ENCODE measurements at places on chromosomes 1 and 21.

- DNase-seq, result peak; percentile 29
Observed at GRCh38 chr1:55214212-55214933, 791 bp downstream of the USP24 start.

- DNase-seq, result no peak
Observed at GRCh38 chr1:211616231-211616964, 37.4 kb upstream of the SLC30A1 start.

DNA sequence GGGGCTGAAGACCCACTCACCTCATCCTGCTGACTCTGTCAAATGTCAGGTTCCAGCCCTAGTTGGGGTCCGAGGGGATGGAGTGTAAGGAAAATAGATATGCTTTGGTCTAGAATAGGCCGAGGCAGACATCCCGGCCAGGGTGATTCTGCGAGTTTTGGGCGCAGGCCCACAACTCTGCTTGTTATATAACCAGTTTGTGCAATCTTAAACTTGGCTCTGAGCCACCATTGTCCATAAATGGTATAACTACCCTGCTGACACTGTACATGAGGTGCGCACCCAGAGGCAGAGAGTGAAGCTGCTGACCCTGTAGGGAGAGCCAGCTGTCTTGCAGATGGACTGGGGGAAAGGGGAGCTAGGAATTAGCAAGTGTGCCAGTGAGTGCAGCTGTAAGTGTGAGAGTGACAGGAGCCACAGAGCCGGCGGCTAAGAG is 1388.8 kb downstream of the AMY1C start:
- DNase-seq, result no peak

DNA sequence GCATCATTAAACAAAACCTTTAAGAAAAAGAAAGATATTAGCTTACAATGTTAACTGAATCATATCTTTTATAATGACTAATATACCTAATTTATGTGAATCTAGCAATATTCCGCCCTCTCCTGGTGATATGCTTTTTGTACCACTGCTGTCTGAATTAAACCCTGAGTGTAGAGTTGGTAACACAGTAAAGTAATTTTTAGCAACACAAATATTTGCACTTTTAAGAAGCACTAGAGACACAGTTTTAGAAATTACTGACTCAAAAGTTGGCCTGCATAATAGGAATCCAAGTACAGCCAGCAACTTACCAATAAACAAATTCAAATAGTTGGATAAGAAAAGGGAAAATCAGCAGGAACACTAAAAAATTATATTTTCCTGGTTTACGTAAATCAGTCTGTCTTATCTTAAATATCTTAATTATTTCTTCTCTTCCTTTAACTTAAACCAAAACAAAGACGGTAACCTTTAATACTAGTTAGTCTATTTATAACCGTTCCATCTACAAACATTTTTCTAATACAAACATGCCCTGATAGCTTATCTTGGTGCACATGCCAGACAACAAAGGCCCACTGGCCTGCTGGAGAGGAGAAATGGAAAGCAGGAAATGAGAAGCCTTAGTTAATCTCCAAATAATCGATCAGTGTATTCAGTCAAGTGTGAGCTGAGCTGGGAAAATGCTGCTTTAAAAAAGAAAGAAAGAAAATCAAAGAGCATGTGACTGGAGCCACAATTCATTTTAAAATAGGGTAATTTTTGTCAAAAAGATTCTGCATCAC is 246.0 kb downstream of the RERE start:
- no peak for DNase-seq

- DNase-seq, result no peak
Observed at GRCh38 chr1:94668528-94668927, 127.0 kb upstream of the F3 start.

GRCh38 chr21:43893536-43894205 is 28.6 kb downstream of the AGPAT3 start:
- no peak for DNase-seq

- DNase-seq, result no peak
Observed at GRCh38 chr1:12556368-12556930, 61.6 kb downstream of the DHRS3 start.

GRCh38 chr1:29880556-29880955 is 644.2 kb downstream of the PTPRU start:
- peak; percentile 71 for DNase-seq

- DNase-seq, result peak; percentile 87
Observed at GRCh38 chr1:58802640-58803399, 19.0 kb upstream of the JUN start.

GRCh38 chr1:27570356-27570755 is 33.6 kb downstream of the AHDC1 start:
- DNase-seq, result no peak

DNA sequence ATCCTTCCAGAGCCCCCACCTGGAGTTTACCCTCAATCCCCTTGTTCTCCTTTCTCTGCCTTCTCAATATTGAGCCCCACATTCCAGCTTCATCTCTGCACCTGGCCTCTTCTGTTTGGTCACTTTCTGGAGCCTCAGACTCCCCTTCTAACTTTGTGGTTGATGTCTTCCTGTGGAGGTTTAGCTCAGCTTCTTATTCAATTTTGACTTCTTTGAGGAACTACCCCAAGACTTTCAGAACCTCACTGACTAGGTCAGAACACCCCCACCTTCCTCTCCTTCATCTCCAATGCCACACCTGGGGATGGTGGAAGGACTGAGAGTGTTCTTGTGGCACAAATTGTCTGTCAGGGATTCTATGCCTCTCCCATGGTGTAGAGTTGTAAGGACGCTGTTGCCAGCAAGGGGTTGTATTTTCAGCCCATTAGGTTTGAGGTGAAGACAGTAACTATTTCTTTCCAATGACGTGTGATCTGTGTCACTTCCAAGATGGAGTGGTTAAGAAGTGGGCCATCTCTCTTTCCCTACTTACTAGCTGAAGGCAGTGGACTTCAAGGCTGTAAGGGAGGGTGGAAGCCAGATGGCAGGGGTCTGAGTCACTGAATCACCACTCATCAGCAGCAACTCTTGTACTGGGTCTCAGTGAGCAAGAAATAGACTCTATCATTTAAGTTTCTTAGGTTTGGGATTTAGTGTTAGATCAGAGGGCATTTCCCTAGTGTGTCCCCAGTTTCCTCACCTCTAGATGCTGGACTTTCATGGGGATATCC is 80.6 kb downstream of the PAPPA2 start:
- no peak for DNase-seq

DNA sequence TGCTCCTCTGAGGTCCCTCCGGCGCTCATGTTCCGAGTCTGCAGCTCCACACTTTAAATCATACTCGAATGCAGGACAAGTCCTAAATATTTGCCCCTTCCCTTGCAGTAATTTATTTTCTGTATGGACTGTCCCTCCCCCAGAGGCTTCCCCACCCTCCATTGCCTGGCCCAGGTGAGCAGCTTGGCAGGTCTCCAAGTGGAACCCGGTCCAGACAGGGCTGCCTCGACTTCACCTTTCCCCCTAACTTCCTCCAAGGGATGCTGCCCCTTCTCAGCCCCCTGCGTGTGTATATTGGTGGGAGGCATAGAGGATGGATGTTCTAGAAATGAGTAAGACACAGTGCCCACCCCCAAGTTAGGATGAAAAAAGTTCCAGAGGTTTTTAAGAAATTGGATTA is 5.4 kb upstream of the OPTC start:
- no peak for DNase-seq

DNA sequence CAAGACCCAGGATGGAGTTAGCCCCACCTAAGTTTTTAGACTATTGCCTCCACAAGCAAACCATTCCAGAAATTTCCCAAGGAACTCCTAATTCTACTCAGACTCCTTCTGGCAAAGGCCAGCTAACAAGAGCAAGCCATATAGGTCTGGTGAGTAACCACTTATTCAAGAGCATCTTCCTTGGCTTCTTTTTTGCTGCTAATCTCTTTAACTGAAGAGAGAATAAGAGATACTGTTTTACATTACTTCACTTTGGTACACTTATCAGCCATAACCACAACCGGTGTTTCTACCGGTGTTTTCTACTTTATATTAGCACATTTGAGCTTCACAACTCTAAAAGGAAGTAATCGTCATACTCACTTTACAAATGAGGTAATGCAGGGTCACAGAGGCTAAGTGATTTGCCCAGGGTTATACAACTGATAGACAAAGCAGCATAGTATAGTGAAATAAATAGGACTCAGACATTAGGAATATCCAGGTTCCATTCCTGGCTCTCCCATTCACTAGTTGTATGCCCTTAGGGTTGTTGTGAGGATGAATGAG is 1.7 kb upstream of the EPS15 start:
- DNase-seq, result no peak

- DNase-seq, result no peak
Observed at GRCh38 chr1:96559707-96560596, 161.6 kb upstream of the PTBP2 start.

- DNase-seq, result no peak
Observed at GRCh38 chr1:87072904-87073303, 158.5 kb downstream of the HS2ST1 start.

GRCh38 chr1:12336413-12336812 is 106.6 kb downstream of the VPS13D start:
- no peak for DNase-seq
